ENCODE measurements at places on chromosomes 7 and 10.

- DNase-seq = no peak
These were observed 76.1 kb downstream of the ADD3 start for GRCh38 chr10:110083884-110084283.

DNA sequence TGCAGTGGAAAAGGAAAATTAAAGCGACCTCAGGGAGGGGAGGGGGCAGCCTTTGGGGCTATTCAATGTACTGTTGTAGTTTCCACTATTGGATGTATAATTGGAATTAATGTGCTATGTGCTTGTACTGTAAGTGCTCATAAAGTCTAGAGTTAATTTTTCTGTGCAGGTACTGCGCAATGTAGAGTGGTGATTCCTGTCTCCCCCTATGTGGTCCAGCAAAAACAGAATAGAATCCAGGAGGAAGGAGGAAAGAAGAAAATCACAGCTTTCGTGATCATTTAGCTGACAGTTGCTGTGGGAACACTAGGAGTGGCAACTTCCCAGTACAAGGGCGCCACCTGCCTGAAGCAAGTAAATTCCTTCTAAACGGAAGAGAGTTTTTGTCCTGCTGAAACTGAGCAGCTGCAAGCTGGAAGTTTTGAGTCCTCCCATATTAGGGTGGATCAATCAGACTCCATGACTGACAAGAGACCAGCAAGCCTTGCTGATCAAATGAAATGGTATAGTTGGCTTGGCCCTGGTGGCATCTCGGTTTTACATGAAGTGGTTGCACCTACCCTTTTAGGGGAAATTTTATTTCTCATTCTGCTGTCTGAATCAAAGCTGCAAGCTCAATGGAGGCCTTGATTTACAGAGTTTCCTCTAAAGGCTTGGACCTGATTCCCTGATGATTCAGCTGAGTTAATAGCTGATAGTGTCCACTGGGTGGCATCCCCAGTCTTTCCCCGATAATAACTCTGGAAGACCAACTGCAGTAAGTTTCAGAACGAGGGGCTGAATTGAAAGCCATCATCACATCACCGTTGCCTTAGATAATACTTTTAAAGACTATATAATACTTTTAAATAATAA is 299.8 kb downstream of the HGF start:
- DNase-seq = no peak

DNA sequence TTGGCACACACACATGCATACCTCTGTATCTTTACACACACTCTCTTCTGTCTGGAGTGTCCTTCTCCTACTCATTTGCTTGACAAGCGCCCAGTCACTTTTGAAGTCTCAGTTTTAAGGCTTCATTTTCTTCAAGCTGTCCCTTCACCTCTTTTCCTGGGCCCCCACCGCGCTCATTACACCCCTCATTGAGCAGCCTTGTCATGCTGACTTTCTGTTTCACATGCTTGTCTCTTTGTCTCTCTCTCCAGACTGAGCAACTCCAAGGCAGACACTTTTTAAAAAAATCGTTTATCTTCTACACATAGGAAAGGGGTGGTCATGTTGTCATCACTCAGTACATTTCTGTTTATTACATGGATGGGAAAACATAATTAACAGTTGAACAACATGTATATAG is 225.2 kb upstream of the FZD1 start:
- DNase-seq = no peak

- DNase-seq = no peak
These were observed 247.4 kb downstream of the CDK14 start for GRCh38 chr7:90843472-90843871.

DNA sequence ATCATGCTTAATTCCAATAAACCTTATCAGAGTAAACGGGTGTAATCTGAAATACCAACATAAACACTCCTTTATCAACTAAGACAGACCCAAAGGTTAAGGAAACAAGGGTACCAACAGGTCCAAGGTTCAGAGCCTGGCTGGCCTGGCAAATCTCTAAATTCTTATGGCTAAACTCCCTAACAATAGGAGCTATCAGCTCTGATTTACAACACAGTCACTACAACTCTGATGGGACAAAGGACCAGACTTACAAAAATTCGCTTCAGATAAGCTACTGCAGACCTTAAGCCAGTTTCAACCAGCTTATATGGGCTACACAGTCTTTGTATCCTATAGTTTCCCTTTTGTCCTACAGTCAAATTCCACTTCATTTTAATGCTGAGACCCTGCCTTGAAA is 381.9 kb downstream of the ZWINT start:
- no peak for DNase-seq

- no peak for DNase-seq
These were observed 13.7 kb upstream of the CNNM2 start for GRCh38 chr10:102904346-102904745.
